Activated CD8-positive, alpha-beta memory T cell treated with anti-CD3 and anti-CD28 coated beads, Interleukin-2, amount 10 ng/mL, durations not matched to agents 7 days and 5 days (primary cell): ENCODE measurements at places on chromosomes 7 and 10. TPM values are rescaled to one million over a fixed set of nuclear protein-coding genes. Genes with fewer than 3 reads are reported as not detected.
A peak's percentile ranks its signal among the peaks of the same experiment; 100 is the strongest.

DNA sequence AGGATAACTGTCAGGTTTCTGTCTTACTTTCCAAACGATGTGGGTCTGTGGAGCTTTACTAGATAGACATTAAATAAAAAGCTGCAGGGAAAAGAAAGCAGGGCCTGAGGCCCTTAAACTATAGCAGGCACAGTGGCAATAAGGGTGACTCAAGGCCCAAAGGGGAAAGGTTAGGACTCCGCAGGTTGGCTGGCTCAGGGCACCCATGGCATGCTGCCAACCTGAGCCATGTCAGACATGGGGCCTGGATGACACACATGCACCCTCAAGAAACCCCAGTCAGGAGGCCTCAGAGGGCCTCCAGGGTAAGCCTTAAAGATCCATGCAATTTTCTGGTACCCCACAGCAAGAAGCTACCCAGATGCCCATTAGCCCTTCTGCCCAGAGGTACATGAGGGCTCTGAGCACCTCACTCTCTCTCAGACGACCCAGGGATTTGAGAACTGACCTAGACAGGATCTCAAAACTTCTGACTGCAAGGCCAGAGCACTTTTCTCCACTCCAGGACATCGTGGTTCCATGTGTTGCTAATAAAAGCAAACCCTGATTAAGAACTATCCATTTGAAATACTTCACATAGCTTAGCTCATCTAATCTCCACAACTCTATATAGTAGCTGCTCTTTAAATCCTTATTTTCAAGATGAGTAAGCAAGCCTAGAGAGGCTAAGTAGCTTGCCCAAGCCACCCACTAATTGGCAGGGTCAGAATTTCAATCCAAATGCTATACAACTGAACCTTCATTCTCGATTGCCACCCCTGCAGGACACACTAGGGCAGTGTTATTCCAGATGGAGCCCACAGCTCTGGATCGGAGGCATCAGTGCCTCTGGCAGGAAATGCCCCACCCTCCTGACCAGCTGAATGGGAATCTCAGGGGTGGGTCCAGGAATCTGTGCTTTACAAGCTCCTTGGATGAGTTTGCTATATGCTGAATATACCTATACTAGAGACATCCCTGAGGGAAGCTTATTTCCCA lies 132.5 kb upstream of the EFCAB10 start:
- DNase-seq, result no peak

The AEBP1 gene
- 4.0 TPM for total RNA-seq

GRCh38 chr7:156612930-156613329 lies 27.6 kb upstream of the RNF32 start:
- DNase-seq, result peak; percentile 93

- DNase-seq, result no peak
Observed at GRCh38 chr10:120824881-120825309, 26.3 kb upstream of the WDR11 start.

The H2BK1 gene
- total RNA-seq, result not detected

GRCh38 chr10:73974309-73974946 lies 23.5 kb upstream of the VCL start:
- DNase-seq, result no peak

- DNase-seq, result peak; percentile 38
Observed at GRCh38 chr10:49178489-49179471, 9.4 kb downstream of the TMEM273 start.

GRCh38 chr7:27640884-27641574 lies 21.7 kb downstream of the HIBADH start:
- DNase-seq, result no peak

DNA sequence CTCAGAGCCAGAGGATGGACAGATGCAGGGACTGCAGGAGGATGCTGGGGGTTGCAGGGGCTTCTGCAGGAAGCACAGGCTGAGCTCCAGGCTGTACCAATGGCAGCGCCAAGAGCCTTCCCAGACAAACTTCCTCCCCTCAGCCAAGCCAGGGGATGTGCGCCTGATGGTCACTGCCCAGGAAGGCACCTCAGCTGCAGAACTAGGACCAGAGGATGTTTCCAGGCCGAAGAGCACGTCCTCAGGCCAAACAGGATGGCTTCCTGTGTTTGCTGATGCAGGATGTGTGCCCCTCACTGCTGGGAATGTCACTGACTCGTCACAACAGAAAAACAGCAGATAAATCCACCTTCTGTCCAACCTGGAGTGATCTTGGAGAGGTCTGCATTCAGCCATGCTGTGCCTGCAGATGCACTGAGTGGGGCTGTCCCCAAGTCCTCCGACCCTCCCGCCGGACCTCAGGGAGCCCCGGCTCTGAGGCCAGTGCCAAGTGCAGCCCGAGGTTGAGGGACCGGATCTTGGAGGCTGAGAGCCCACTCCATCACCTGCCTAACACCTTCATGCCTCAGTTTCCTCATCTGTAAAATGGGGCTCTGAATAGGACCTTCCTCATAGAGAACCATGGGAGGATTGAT lies 152.5 kb upstream of the CHST15 start:
- DNase-seq, result no peak

DNA sequence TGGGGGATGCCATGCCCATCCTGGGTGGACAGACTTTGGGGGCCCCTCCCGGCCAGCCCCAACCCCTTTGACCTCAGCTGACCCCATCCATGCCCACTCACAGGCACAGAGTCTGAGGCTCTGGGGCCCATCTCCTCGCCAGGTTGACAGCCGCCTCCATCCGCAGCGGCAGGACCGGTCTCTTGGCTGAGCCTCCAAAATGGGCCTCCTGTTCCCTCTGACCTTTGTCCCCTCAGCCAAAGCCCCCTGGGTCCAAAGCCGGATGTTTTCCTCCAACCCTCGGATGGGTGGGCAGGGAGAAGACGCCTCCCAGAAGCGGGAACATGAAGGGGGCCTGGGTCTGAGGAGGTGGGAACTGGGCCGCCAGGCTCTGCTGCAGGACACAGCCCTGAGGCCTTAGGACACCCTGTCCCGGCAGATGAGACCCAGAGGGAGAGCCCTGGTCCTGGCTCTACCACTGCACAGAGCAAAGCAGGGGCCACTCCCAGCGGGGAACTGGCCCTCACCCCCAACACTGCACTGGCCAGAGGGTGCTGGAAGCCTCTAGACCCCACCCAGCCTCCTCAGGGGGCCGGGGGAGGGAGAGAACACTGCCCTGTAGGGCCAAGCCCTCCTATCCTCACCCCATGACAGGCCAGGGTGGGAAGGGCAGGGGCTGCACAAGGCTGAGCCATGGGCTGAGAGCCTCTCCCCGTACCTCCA lies 12.6 kb downstream of the PDGFA start:
- DNase-seq, result no peak

GRCh38 chr7:75953931-75954330 lies 39.0 kb downstream of the POR start:
- DNase-seq, result no peak

DNA sequence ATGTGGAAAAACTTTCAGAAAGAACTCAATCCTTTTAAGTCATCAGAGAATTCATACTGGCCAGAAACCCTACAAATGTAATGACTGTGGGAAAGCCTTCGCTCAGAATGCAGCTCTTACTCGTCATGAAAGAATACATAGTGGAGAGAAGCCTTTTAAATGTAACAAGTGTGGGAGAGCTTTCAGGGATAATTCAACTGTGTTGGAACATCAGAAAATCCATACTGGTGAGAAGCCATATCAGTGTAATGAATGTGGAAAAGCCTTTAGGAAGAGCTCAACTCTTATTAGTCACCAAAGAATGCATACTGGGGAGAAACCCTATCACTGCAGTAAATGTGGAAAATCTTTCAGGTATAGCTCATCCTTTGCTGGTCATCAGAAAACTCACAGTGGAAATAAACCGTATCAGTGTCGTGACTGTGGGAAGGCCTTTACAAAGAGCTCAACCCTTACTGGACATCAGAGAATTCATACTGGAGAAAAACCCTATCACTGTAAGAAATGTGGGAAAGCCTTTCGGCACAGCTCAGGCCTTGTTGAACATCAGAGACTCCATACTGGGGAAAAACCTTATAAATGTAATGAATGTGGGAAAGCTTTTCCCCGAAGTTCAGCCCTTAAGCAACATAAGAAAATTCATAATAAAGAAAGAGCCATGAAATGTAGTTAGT lies 10.6 kb downstream of the ZNF485 start:
- no peak for DNase-seq

The ADAM12 gene
- total RNA-seq, result not detected

The BAMBI gene
- total RNA-seq, result 1.0 TPM

The C10orf62 gene
- total RNA-seq, result not detected

DNA sequence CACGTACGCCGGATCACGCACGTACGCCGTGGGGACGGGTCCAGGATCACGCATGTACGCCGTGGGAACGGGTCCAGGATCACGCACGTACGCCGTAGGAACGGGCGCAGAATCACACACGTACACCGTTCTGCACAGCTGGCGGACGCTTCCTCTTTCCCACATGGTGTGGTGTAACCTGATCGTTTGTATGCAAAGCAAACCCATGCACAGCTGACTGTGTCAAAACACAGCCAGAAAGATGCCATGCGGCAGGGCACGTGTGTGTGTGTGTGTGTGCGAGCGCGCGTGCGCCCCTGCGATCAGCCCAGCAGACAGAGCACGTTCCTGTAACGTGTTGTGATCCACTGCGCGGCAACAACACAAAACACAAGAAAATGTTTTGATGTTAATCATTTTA lies 573.6 kb downstream of the DNAJB6 start:
- no peak for DNase-seq

DNA sequence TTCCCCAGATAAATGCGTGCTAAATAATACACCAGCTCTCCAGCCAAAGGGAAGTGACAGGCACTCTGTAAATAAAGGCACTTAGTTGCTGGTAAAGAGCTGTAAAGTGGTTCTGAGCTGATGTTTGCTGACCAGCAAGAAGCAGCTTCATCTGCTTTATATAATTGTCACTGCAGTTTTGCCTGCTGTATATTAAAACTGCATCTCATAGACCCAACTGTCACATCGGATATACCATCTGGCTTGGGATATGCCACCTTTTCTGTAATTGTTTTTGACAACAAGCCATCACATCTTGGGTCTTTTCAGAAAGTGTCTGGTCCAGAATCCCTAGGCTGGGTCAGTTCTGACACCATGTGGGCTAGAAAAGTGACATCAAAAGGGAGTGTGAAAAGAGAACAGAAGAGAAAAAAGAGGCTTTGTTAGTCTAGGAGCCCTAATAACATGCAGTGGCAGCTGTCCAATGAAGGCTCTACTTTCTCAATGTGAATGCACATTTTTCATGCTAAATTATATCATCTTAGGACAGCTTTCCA lies 697.6 kb downstream of the KCNMA1 start:
- no peak for DNase-seq

DNA sequence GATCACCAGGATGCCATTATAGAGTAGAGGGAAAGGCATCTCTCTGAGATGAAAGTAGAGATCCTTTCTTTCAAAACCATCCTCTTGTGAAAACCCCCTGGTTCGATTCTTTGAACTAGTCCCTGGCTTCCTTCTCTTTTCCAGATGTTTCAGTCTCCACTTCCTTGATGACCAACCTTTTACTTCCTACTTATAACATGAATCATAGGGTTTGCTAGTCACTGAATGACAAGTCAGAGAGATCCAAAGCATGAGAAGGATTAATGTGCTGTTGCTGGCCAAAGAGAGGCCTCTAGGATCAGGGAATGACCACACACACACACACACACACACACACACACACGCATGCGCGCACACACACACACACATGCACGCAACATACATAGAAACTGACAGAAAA lies 161.1 kb upstream of the FRMD4A start:
- DNase-seq, result no peak

DNA sequence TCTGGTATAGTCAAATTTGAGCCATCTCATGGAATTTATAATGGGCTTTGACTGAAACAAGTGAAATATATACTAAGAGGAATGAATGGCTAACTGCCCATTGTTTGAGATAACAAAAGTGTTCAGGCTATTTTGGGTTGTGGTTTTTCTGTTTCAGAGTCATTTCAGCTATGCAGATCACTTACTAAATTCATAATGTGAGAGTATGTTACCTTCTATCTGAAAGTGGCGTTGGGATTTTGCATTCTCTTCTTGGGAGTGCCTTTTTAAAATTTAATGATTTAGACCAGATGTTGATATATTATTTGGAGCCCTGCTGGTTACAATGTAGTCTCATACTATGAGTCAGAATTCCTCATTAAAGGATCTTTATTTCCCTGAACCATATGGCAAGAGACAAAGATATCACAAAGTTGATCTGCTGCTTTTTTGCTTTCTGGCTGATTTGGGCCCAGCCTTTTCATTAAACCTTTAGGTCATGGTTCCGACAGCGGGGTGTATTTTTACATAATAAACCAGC lies 10.4 kb downstream of the VCL start:
- no peak for DNase-seq

DNA sequence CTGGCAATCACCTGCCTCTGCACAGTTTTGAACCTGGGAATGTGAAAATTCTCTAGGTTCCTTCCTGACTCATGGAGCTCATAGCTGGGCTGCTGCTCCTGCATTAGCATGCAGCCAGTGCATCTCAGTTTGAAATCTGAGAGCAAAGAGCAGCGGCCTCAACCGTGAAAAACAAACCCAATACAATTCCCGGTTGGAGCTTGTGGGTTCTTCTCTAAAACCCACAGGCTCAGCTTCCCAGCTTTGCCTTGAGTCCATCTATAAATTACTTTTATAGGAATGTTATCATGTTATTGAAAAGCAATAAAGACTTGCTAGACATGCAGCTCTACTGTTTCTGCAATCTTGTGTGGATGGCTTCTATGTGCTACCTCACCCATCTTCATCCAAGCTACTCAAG lies 191.7 kb downstream of the CXCL12 start:
- DNase-seq, result no peak

DNA sequence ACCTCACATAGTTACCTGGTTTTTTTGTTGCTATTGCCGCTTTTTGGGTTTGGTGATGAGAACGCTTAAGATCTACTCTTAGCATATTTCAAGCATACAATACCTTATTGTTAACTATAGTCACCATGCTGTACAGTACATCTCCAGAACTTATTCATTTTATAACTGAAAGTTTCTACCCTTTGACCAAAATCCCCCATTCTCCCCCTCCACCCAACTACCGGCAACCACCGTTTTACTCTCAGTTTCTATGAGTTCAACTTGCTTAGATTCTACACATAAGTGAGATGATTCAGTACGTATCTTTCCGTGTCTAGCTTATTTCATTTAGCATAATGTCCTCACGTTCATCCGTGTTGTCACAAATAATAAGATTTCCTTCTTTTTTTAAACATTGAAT lies 86.7 kb upstream of the IL6 start:
- peak; percentile 74 for DNase-seq

- DNase-seq, result no peak
Observed at GRCh38 chr10:119668461-119668860, 17.3 kb downstream of the BAG3 start.

The LOXL4 gene
- total RNA-seq, result not detected

The NOLC1 gene
- 149 TPM for total RNA-seq

- no peak for DNase-seq
Observed at GRCh38 chr10:81569488-81569887, 305.5 kb upstream of the NRG3 start.

GRCh38 chr10:33139181-33139646 lies 181.2 kb upstream of the ITGB1 start:
- peak; percentile 79 for DNase-seq

The CLCN1 gene
- total RNA-seq, result 0.09 TPM

- DNase-seq, result no peak
Observed at GRCh38 chr10:102274062-102274461, 28.7 kb downstream of the GBF1 start.
